ENCODE measurements at places on chromosomes 1 and 21.

- H3K27me3 ChIP-seq: no peaks in the 10 kb centered on the region
- peak; percentile 9 for DNase-seq
- H3K36me3 ChIP-seq: no peaks in the 10 kb centered on the region
- H3K27ac ChIP-seq: no peak overlapping the region
Observed at GRCh38 chr1:161071886-161072371, 2.2 kb upstream of the ARHGAP30 start.

- H3K4me1 ChIP-seq: peaks cover 8% of the 10 kb centered on the region
- peaks cover 70% of the 10 kb centered on the region for H3K27me3 ChIP-seq
- no peak for DNase-seq
- H3K27ac ChIP-seq: no peak overlapping the region
- no peak overlapping the region for H3K4me3 ChIP-seq
Observed at GRCh38 chr1:63330331-63330916, 8.1 kb downstream of the FOXD3 start.

DNA sequence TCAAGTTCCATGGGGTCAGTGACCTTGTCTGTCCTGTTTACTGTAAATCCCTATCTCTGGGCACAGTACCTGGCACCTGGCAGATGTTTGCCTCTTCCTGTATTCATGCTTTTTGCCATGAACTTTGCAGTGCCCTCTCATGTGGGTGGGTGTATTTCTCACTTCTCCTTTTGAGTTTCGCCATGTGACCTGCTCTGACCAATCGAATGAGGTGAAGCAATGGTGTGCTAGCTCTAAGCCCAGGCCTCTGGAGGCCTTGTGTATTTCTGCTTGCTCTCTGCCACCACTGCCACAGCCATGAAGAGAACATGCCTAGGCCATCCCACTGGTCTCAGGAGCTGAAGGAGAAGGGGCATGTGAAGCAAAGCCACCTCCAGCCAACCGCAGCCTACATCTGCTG is 185.5 kb upstream of the ZC3H12A start:
- no peaks in the 10 kb centered on the region for H3K4me1 ChIP-seq
- no peaks in the 10 kb centered on the region for H3K36me3 ChIP-seq
- no peak overlapping the region for H3K4me3 ChIP-seq

DNA sequence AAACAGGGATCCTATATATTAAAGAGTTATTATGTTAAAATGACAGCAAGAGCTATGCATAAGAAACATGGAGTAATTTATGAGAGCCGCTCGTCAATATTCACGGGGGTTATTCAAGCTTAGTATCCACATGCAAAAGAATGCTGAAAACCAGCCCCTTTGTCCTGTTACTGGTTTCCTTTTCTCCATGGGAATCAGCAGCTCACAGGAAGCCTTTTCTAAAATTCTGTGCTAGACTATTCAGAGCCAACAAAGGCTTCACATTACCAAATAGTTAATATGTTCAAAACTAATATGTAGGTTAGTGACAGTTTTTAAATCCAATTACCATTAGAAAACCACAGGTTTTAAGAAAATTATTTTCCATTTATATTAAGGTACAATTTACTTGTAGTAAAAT is 225.6 kb upstream of the MAP1LC3C start:
- H3K36me3 ChIP-seq: no peaks in the 10 kb centered on the region
- H3K4me1 ChIP-seq: no peaks in the 10 kb centered on the region
- no peak for DNase-seq
- no peak overlapping the region for H3K27ac ChIP-seq

- H3K36me3 ChIP-seq: no peaks in the 10 kb centered on the region
- no peaks in the 10 kb centered on the region for H3K4me1 ChIP-seq
- H3K4me3 ChIP-seq: no peak overlapping the region
- H3K27me3 ChIP-seq: no peaks in the 10 kb centered on the region
- no peak for DNase-seq
Observed at GRCh38 chr1:147897029-147897752, 5.4 kb upstream of the GJA8 start.

GRCh38 chr21:32753818-32754585 is 17.6 kb downstream of the PAXBP1 start:
- H3K36me3 ChIP-seq: peaks cover 61% of the 10 kb centered on the region
- no peaks in the 10 kb centered on the region for H3K27me3 ChIP-seq
- H3K4me1 ChIP-seq: no peaks in the 10 kb centered on the region
- H3K27ac ChIP-seq: no peak overlapping the region
- H3K4me3 ChIP-seq: no peak overlapping the region

- no peak for DNase-seq
- H3K36me3 ChIP-seq: no peaks in the 10 kb centered on the region
- H3K27me3 ChIP-seq: peaks cover 4% of the 10 kb centered on the region
- peak within 1 kb of the TSS; percentile 25 for H3K27ac ChIP-seq
- H3K4me1 ChIP-seq: peaks cover 18% of the 10 kb centered on the region
Observed at GRCh38 chr21:42653231-42654061, at the start of gene PDE9A. TSS of gene PDE9A (plus strand) at chr21:42653621. CDS start at chr21:42653815, 194 bp downstream.

- H3K27ac ChIP-seq: no peak overlapping the region
- H3K4me1 ChIP-seq: no peaks in the 10 kb centered on the region
- no peaks in the 10 kb centered on the region for H3K27me3 ChIP-seq
- H3K4me3 ChIP-seq: no peak overlapping the region
Observed at GRCh38 chr1:15128077-15128476, 25.5 kb upstream of the TMEM51 start.

- no peaks in the 10 kb centered on the region for H3K36me3 ChIP-seq
- H3K27me3 ChIP-seq: peaks cover 28% of the 10 kb centered on the region
- H3K27ac ChIP-seq: no peak overlapping the region
- H3K4me3 ChIP-seq: no peak overlapping the region
- peaks cover 6% of the 10 kb centered on the region for H3K4me1 ChIP-seq
Observed at GRCh38 chr1:2785631-2786328, 15.7 kb downstream of the TTC34 start.

GRCh38 chr1:43284065-43284464 is 1.3 kb downstream of the C1orf210 start:
- H3K27ac ChIP-seq: no peak overlapping the region
- H3K4me1 ChIP-seq: no peaks in the 10 kb centered on the region
- DNase-seq: no peak
- no peaks in the 10 kb centered on the region for H3K27me3 ChIP-seq
- no peaks in the 10 kb centered on the region for H3K36me3 ChIP-seq
- no peak overlapping the region for H3K4me3 ChIP-seq

DNA sequence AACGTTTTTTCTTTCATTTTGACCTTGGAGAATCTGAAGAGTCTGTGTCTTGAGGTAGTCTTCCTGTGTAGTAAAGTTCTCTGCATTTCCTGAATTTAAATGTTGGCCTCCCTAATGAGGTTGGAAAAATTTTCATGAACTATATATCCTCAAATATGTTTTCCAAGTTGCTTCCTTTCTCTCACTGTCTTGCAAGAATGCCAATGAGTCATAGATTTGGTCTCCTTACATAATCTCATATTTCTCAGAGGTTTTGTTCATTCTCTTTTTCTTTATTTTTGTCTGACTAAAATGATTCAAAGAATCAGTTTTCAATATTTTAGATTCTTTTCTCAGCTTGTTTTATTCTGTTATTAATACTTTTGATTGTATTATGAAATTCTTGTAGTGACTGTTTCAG is 87.6 kb downstream of the DRAM2 start:
- no peak overlapping the region for H3K27ac ChIP-seq
- H3K4me1 ChIP-seq: no peaks in the 10 kb centered on the region
- H3K27me3 ChIP-seq: no peaks in the 10 kb centered on the region
- no peaks in the 10 kb centered on the region for H3K36me3 ChIP-seq
- H3K4me3 ChIP-seq: no peak overlapping the region

DNA sequence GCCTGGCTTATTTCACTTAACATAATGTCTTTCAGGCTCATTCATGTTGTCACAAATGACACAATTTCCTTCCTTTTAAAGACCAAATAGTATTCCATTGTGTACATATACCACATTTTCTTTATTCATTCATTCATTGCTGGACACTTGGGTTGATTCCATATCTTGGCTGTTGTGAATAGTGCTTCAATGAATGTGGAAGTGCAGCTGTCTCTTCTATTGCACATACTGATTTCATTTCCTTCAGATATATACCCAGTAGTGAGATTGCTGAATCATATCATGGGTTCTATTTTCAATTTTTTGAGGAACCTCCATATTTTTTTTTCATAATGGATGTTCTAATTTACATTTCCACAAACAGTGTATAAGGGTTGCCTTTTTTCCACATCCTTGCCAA is 38.6 kb upstream of the WLS start:
- no peak overlapping the region for H3K27ac ChIP-seq
- H3K36me3 ChIP-seq: no peaks in the 10 kb centered on the region
- H3K27me3 ChIP-seq: no peaks in the 10 kb centered on the region
- DNase-seq: no peak
- H3K4me3 ChIP-seq: no peak overlapping the region

- no peak overlapping the region for H3K27ac ChIP-seq
- H3K36me3 ChIP-seq: no peaks in the 10 kb centered on the region
- no peak for DNase-seq
- H3K4me3 ChIP-seq: no peak overlapping the region
Observed at GRCh38 chr1:27166351-27166802, 11.5 kb upstream of the SLC9A1 start.

DNA sequence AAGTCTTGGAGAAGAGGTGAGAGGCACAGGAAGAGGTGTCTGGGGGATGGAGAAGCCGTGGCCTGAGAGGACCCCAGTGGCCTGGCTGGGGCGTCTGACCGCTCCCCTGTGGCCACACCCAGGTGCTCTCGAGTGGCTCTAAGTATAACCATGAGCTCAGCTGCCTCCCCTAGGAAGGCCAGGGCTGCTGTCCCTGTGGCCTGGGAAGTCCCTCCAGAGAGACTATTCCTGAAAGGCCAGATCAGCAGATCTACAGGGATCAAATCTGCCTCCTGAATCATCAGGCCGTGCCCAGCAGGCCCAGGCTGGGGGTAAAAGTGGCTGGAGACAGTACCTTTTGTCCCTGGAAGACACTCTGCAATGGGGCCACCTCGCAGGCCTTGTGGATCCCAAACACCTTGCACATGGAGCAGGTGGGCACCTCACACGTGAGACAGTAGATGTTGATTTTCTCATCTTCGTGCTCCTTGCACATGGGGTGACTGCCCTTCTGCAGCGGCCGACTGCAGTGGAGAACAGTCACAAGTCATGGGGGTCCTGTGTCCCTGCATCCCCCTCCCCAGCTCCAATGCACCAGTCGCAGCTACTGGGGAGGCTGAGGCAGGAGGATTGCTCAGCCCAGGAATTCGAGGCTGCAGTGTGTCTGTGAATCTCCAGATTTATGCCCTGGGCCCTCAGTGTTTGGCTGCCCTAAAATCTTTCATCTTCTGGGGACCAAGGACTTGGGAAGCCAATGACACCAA is 6.4 kb downstream of the TRIM63 start:
- DNase-seq: no peak
- H3K4me1 ChIP-seq: no peaks in the 10 kb centered on the region
- no peak overlapping the region for H3K4me3 ChIP-seq
- no peak overlapping the region for H3K27ac ChIP-seq
- H3K27me3 ChIP-seq: no peaks in the 10 kb centered on the region

DNA sequence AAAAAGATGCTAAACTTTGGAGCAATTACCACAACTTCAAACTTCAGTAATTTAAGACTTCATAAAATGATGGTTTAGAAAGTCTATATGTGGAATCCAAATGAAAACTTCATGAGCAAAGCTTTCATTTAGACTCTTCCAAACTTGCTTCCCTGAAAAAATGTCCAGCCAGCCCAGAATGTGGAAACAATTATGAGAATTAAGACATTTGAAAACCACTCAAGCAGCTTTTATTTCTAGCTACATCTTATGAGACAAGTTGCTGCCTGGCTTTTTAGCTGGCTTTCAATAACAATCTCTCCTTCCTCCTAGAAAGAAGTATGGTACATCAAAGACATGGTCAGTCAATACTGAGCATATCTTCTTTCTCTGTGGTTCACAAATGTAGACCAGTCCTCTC is 21.8 kb downstream of the LPAR3 start:
- no peak for DNase-seq
- H3K27me3 ChIP-seq: no peaks in the 10 kb centered on the region
- no peak overlapping the region for H3K4me3 ChIP-seq

Data from effector memory CD4-positive, alpha-beta T cell (primary cell).